ENCODE measurements at places on chromosomes 2 and 18.
A peak's percentile ranks its signal among the peaks of the same experiment; 100 is the strongest.

DNA sequence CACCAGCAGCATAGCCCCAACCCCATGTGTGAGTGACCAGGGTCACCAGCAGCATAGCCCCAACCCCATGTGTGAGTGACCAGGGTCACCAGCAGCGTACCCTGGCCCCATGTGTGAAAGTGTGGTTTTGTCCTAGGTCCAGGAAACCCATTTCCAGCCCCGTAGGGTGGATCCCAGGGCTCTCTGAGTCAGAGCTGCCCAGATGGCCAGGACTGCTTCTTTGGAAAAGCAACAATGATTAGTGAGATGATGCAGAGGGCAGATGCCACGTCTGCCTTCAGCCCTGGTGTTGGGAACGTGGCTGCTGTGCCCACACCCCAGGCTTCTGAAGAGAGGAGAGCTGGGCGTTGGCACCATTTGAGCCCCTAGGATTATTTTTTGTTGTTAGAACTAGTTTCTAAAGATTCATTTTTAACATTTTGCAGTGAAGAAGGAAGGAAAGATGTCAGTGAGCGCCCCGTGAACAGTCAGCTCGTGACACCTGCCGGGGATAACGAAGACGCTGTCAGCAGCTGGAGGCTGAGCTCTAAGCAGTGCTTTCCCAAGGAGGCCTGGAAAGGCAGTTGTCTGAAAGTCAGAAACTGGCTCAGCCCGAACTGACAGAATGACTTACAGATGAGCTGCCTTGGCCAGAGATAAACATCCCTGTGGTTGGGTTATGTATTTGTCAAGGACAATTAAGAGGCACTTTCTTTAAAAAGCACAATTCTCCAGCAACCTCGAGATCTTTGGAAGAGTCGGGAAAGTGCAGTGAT, 32.1 kb upstream of the KCNG2 start:
- DNase-seq: no peak

- no peak for DNase-seq
These were observed 2.2 kb downstream of the TGIF1 start for GRCh38 chr18:3451989-3452749.

GRCh38 chr2:58545300-58546280, 304.5 kb upstream of the FANCL start:
- DNase-seq: no peak

- DNase-seq: no peak
These were observed 92.9 kb upstream of the CSRNP3 start for GRCh38 chr2:165376571-165376975.

GRCh38 chr2:19158211-19158610, 200.2 kb downstream of the OSR1 start:
- DNase-seq: no peak

DNA sequence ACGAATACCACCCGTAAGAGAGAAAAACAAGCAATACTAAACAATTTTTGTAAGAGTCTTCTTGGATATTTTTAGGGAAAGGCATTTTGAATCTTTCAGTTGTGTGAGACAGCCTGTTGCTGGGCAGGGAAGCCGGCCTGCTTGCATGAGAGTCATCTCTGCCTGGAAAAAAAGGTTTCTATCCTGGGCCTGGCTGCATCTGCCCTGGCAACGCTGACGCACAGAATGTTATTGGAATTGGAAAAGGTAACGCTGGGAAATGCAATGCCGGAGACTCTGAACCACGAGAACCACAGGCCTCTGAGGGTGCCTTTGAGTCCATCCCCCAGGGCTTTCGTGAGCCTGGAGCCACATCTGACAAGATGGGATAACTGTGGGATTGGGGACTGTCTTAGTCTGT, 17.9 kb upstream of the NPAS2 start:
- DNase-seq: no peak

GRCh38 chr2:30639836-30640235, 167.4 kb downstream of the CAPN13 start:
- no peak for DNase-seq

DNA sequence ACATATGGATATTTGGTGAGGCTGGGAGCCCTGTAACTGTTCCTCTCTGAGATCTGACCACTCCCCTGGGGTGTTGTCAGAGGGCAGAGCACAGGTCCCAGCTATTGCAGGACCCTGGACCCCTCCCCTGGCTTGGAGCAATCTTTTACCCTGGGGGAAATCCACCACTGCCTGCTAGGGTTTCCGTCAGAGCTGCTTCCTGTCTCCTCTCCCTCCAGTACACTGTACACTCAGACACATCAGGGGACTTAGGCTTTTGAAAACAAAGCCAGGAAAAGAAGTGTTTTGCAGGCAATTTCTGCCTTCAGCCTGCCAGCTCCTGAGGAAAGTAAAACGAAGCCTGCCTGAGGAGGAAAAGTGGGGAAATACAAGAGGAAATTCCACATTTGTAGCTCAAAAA, 13.2 kb upstream of the CEP68 start:
- no peak for DNase-seq

- no peak for DNase-seq
These were observed 25.2 kb downstream of the SDC1 start for GRCh38 chr2:20199633-20200270.

- no peak for DNase-seq
These were observed 300.8 kb downstream of the CNTNAP5 start for GRCh38 chr2:124325667-124326440.

DNA sequence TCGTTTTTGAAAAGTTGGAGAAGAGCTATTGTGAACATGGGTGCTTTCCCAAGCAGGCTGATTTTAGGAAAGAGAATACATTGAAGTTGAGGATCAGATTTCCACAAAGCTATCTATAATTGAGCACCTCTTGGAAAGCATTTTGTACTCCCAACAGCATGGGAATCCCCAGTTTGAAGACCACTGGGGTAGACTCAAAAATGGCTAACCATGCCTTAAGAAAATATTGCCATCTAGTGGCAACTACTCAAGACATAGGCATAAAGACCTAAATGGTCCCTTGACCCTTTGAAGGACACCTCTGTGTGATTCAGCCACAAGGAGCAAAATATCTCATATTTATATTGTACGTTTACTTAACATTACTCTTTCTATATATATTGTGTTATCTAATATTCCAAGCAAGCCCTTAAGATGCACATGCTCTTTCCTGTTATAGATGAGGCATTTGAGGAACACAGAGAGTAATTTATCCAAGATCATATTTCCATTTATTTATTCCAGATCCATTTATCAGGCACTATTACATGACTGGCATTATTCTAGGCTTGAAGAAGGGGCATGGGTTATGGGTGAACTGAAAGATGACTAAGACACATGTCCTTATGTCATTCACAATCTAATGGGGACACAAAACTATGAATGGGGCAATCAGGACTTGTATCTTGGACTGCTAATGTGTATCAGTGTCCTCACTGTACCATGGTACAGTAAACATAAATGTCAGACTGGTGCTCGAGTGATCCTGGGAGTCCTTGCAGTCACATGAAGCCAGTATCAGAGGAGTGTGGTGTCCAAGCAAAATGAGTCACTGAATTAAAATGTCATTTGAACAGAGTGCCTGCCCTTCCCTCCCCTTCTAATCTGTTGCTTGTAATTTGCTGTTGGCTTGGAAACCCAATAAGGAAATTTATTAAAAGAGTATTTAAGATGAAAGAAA, 121.0 kb upstream of the XPO1 start:
- peak; percentile 27 for DNase-seq

GRCh38 chr2:142307086-142307485, 176.3 kb upstream of the LRP1B start:
- no peak for DNase-seq

GRCh38 chr2:69545477-69545932, 98.0 kb downstream of the AAK1 start:
- peak; percentile 59 for DNase-seq

GRCh38 chr18:24922491-24922890, 429.5 kb downstream of the ZNF521 start:
- no peak for DNase-seq

DNA sequence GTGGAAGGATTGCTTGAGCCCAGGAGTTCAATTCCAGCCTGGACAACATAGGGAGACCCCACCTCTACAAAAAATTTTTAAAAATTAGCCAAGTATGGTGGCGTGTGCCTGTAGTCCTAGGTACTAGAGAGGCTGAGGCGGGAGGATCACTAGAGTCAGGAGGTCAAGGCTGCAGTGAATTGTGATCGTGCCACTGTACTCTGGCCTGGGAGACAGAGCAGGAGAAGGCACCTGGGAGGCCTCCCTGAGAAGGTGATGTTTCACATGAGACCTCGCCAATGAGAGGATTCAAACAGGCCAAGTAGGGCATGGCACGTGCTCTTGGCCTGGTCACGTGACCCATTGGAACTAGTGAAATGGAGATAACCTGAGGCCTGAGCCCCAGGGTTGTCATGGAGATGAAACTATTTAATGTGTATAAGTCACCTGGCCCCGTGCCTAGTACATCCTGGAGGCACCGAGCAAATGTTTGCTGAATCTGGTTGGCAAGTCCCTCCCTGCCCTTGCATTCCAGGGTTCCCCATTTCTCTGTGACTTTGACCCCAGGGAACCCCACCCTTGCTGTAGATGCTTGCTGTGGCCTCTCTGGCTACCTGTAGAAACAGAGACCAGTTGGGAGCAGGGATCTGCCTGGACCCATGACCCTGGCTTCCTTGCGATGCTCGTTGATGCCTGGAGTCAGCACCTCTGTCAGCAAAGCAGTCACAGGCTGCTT, 26.1 kb upstream of the ROCK2 start:
- DNase-seq: no peak

DNA sequence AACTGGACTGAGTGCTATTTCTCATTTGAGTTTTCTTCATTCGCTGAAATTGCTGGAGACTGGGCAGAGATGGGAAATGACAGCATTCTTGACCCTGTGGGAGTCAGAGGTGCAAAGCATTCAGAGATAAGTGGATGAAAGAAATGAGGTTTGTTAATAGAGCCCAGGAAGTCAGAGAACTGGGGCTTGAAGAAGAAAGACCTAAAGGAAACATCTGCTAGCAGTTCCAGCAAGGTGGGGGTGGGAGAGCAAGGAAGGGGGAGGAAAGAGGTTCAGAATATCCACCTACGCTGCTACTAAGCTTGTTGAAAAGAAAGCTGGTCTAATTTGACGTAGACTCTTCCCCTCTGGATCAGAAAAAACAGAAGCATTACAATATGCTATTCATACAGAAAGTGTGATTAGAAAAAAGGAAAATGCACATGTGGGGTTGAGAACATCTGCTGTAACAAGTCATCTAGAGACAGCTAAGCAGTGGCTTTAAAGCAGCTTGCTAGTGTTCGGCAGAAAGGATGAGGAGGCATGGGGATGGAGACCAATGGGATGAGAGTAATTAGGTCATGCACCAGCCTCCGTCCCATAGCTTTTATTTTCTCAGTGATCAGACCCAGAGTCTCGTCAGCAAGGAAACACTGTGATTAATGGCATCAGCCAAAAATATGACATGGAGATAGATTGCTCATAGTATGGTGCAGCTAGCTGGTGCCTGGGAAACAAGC, 29.7 kb downstream of the NAB1 start:
- peak; percentile 86 for DNase-seq

DNA sequence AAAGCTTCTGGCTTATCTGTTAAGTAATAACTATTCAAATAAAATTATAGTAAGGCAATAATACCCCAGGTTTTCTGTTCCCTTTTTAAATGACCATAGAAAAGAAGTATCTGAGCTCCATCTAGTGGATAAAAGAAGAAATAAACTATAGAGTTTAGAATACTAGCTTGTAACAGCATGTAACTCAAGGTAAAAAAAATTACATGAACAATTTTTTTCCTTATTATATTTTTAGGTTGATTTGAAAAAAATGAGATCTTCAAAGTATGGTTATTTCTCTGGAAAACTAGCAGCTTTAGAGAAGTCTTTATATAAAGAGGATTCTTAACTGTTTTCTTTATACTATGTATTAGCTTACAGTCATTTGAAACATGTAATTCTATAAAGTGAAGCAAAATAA, 58.1 kb downstream of the NCKAP1 start:
- no peak for DNase-seq

- DNase-seq: no peak
These were observed 46.9 kb upstream of the ARHGAP28 start for GRCh38 chr18:6682437-6683111.

GRCh38 chr18:49169037-49169521, 218.3 kb upstream of the SMAD7 start:
- peak; percentile 74 for DNase-seq

- no peak for DNase-seq
These were observed 742.3 kb upstream of the SLC8A1 start for GRCh38 chr2:41194230-41194629.

DNA sequence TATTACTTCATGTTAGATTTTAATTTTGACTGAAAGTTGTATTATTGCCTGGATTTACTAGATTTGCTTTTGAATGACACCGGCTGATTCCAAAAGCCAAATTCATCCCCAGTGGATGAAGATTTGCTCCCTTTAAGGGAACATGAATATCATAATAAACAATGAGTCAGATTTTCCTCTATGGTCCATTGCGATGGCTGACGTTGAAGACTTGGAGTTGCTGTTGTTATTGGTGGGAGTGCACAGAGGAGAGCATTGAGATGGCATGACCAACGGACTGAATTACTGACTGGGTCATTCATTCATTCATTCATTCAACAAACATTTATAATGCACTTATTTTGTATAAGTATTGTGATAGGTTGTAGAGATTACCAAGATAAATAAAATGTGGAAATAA, 33.4 kb upstream of the LYPD1 start:
- no peak for DNase-seq

DNA sequence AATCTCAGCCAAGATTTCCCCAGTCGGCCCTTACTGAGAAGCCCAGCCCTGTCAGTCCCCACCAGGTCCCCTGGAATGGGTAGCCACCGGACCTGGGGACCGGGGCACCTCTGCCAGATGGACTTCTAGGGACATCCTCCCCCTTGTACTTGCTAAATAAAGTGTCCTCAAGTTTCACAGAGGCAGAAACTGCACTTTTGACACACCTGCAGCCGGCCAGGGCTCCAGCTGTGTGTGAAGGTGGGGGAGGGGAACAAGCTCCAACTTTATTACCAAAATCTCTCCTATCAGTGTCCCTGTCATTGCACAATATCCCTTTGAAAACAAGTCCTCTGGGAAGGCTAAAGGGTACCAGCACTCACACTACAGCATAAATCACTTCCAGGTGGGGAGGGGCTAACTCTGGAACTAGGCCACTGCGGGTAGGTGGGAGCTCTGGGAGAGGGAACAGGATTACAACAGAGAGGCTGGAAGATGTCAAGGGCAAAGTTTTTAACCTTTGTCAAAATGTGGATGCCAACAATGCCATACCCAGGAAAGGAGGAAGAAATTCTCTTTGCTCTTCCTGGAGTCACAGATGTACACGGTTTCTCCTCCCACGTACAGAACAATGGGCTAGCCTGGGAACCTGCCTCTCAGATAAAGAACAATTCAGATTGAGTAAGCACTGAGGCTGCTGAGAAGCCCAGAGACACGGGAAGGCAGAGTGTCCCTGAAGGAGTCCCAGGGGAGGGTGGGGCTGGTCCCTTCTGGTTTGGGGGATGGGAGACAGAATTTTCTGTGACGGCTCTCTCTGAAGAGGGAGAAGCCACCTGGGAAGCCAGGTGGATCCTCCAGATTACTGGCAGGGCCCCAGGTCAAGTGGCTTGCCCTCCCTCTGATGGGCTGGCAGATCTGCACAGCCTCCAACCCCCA, 11.0 kb downstream of the SDC1 start:
- peak; percentile 31 for DNase-seq

All from GM12878 (cell line).